ENCODE measurements at places on chromosomes 1 and 21.

- no peak for DNase-seq
Measured at GRCh38 chr1:151284013-151284577, 2.0 kb downstream of the ZNF687 start.

GRCh38 chr1:77925518-77925917, 37.1 kb downstream of the NEXN start:
- DNase-seq = no peak

- DNase-seq = no peak
Measured at GRCh38 chr1:226908419-226908818, 31.7 kb upstream of the COQ8A start.

DNA sequence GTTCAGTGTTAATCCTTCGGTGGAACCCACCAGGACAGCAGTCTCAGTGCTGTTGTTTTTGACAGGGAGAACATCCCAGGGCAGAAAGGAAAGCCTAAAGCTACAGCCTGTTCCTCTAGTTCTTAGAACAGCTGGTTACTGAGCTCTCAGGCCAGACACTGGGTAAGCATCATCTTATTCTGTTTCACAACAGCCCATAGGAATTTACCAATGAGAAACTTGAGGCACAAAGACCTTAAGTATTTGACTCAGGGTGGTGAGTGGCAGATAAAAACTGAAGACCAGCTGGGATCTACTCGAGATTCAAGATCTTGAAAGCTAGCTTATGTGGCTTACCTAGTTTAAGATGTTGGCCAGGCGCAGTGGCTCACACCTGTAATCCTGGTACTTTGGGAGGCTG, 9.4 kb upstream of the NEK2 start:
- no peak for DNase-seq

- no peak for DNase-seq
Measured at GRCh38 chr1:26747048-26747447, 40.7 kb upstream of the PIGV start.

- no peak for DNase-seq
Measured at GRCh38 chr1:207606362-207606755, 38.6 kb upstream of the CR1L start.

DNA sequence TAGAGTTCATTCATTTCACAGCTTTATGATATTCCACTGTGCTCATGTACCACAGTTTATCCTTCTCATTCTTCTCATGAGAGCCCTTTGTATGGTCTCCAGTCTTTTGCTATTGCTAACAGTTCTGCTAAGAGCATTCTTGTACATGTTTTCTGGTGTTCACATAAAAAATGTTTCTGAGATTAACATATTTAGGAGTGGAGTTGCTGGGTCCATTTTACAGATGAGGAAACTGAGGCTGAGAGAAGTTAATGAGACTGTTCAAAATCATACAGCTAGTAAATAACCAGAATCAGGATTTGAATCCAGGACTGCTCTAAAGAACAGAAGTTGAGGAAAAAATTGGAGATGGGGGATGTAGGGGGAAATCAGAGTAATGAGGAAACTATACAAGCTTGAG, 28.8 kb upstream of the RGS16 start:
- DNase-seq = no peak

DNA sequence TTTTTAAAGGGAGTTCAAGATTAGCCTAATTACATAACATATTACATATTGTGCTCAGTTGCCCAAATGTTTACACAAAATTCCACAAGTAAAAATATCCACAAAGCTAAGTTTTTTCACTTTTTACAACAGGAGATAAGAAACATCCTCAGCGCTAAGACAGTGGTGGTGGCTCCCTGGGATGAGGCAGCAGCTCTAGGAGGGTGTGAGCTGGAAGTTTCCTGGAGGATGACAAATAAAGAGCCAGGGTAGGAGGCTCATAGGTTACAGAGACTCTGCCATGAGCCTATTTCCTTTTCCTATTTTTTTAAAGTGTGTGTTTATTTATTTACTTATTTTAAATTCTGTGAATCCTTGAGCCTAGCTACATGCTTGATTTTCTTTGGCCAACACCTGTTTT, 91.7 kb downstream of the COL24A1 start:
- no peak for DNase-seq

DNA sequence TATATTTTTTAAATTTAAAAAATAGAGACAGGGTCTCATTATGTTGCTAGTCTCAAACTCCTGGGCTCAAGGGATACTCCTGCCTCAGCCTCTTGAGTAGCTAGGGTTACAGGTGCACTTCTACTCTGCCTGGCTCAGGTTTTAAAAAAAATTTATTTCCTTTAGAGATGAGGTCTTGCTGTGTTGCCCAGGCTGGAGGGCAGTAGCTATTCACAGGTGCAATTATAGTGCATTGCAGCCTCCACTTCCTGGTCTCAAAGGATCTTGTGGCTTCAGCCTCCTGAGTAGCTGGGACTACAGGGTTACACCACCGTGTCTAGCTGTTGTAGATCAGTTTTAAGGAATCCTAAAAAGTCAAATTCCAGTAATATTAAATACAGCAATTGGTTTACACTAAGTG, 5.0 kb downstream of the RNF11 start:
- DNase-seq = no peak

- DNase-seq = no peak
Measured at GRCh38 chr21:16570171-16570570, 840.4 kb downstream of the USP25 start.

Measured in WTC11 (cell line).